NT2/D1 (cell line): ENCODE measurements at places on chromosomes 6 and 20.
A peak's percentile ranks its signal among the peaks of the same experiment; 100 is the strongest.

DNA sequence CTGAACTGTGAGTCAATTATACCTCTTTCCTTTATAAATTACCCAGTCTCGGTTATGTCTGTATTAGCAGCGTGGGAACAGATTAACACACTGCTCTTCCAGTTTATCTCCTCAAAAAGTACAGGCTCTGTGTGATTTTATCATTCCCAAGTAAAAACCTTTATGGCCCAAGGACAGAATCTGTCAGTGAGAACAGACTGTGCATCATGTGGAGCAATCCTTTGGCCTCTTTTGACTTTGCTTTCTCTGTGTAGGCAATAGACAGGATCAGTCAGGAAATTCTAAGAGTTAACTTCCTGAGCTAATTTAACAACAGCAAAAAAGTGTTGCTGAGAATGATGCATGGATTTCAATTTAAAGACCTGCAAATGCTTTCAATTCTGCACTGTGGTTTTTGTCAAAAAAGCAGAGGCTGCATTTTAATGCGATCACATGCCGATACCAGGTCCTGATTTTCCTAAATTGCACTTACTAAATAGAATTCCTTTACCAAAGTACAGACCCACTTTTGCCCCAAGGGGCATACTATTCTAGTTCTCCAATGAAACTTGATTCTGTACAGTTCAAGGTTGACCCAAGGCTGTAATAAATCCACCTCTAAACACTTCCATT, 246.7 kb upstream of the MARCKS start:
- DNase-seq, result no peak

GRCh38 chr6:43572015-43572414, 3.8 kb downstream of the XPO5 start:
- DNase-seq, result no peak

DNA sequence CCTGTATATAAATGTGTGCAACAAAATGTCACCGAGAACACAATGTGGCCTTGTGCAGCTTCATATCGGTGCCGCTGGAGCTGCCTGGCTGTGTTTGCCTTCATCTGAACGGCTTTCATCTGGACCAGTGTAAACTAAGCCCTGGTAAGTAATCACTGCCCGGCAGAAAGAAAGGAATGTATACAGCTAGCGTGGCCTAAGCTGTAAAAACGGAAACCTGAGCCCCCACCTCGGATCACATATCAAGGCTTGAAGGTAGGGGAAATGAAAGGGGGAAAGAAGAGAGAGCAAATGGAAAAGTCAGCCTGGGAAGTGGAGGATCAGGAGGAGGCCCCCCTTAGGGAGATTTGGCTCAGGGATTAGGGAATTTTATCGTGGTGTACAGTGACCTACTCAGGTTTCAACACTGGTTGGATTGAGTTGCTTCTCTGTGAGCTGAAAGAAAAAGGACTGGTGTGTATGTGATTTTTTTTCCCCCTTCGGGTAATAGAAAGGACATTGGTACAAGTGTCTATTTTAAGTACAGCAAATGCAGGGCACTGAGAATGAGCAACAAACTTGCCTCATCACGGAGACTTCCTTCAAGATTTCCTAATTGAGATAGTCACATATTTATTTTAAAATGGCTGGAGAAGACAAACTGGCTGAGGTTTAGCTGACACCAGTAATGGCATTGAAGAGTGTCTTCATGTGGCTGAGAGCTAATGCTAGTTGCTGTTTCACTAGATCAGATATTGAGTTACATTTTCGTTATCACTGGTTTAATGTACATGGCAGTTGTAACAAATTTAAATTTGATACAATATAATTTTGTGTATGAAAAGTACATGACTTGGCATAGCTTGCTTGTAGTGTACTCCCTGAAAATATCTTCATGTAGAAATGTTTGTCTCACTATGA, 3.5 kb downstream of the SOBP start:
- no peak for DNase-seq

- DNase-seq, result no peak
These were observed 93.0 kb downstream of the TCP11 start for GRCh38 chr6:35048031-35048613.

- DNase-seq, result no peak
These were observed 9.8 kb upstream of the DCBLD1 start for GRCh38 chr6:117472667-117473066.

- DNase-seq, result no peak
These were observed 102.4 kb upstream of the HIVEP1 start for GRCh38 chr6:11909696-11910132.

GRCh38 chr20:59192533-59192896, 28.9 kb downstream of the ZNF831 start:
- no peak for DNase-seq

DNA sequence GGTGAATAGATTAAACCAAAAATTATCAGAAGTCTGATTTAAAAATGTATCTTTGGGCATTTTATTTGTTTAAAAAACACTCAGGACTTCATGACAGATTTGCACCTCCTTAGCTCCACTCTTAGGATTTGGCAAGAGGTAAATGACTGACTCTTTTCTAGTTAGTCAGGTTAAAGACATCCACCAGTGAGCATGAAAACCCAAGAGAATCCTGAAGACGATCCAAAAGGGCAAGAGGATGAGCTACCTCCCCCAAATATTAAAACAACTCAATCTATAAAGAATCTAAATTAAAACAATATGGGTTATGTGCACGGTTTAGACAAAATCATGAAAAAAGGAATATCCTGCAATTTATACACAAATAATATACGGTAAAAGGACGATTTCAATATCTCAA, 89.4 kb upstream of the OPRM1 start:
- no peak for DNase-seq

- peak; percentile 49 for DNase-seq
These were observed 1.8 kb downstream of the RIPOR2 start for GRCh38 chr6:24933868-24934401.

DNA sequence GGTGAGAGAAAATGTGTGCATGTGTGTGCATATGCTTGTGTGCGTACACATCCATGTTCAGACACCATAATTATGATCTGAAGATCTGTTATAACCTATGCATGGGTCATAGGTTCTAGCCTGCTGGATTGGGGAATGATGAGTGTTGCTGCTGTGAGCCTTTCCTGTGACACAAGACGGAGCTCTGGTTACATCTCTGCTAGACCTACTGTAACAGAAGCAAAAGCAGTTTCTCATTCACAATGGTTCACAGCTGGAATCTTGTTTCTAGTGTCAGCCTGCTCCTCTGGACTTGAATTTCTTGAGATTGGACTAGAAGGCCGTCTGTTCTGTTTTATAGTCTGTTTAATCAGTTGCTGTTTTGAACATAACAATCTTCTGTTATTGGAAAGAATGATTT, 40.1 kb downstream of the DEFB114 start:
- peak; percentile 15 for DNase-seq

DNA sequence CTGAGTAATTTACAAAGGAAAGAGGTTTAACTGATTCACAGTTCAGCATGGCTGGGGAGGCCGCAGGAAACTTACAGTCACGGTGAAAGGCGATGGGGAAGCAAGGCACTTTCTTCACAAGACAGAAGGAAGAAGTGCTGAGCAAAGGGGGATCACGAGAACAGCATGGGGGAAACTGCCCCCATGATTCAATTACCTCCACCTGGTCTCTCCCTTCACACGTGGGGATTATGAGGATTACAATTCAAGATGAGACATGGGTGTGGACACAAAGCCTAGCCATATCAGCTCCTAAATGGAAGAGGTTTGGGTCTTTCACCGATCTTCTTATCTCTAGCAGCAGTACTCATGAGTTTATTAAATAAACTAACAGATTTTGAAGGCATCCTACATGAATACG, 152.9 kb upstream of the RUNX2 start:
- DNase-seq, result no peak

GRCh38 chr6:50030777-50031562, 9.2 kb upstream of the DEFB110 start:
- peak; percentile 9 for DNase-seq

- no peak for DNase-seq
These were observed 42.6 kb upstream of the HDGFL1 start for GRCh38 chr6:22526736-22527135.

- DNase-seq, result no peak
These were observed 49.0 kb downstream of the SIM1 start for GRCh38 chr6:100415768-100416167.

GRCh38 chr20:21238818-21239536, 64.2 kb upstream of the XRN2 start:
- no peak for DNase-seq

DNA sequence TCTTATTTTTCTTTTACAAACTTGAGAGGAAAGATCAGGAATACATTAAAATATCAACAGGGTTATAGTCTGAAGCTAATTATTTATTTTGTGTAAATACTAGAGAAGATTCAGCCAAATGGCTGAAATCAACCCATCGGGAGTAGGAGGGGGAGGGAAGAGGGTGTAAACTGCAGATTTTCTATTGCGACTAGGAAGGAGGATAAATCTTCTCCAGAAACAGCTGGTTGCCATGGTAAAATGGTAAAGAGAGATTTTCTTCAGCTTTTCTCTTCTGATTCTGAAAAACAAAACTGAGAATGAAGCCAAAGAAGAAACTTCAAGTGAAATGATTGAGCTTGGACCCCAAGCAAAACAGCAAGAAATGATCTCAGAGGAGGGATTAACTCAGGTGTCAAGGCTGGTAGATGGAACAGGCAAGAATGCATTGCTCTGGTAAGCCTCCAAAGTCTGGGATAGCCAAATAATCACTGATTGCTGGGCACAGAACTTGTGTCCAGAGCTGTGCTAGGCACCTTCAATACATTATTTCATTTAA, 193.5 kb upstream of the SPTLC3 start:
- no peak for DNase-seq

- DNase-seq, result no peak
These were observed 79.3 kb upstream of the NAA20 start for GRCh38 chr20:19937651-19938420.

DNA sequence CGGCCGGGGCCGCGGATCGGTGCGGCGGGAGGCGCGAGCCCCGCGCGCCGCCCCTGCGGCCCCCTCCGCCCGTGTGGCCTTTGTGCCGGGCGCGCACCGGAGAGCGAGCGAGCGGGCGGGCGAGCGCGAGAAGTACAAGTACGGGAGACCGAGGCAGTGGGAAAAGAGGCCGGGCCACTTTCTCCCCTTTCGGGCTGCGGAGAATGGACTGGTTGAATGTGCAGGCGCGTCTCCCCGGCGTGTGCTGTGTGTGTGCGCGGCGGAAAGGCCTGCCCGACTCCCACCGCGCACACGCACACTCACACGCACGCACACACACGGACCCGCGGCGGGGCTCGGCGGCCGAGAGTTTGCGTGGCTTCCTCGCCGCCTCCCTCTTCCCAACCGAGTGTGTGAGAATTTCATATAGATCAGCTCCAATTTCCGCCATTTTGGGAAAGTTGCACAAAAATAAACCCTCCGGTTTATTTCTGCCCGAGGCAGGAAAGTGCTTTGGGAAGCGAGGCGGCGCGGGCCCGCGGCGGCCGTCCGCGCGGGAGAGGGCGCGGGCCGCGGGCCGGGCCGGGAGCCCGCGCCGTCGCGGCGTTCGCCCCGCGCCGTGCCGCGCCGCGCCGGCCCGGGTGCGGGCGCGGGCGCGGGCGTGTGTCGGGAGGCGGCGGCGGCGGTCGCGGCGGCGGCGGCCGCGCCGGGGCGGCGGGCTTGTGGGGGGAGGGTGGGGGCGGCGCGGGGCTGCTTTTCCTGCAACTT, 1.1 kb downstream of the L3MBTL3 start:
- DNase-seq, result no peak

DNA sequence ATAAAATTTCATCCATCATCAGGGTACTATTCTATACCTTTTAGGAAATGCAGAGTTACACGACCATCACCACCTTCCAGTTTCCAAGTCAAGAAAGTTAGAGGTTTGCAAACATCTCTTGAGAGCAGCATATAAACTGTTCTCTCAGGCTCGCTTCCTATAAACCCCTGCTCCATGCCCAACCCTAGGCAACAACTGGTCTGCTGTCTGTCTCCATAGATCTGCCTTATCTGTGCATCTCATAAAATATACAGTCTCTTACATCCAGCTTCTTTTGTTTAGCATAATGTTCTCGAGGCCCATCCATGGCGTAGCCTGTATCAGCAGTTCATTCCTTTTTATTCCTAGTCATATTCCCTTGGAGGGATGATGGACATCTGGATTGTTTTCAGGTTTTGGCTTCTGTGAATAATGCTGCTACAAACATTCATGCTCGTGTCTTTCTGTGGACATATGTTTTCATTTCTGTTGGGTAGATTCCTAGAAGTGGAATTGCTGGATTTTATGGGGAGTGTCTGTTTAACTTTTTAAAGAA, 6.1 kb downstream of the PTPRT start:
- DNase-seq, result no peak

GRCh38 chr6:166955121-166955864, 1.1 kb downstream of the RNASET2 start:
- no peak for DNase-seq

DNA sequence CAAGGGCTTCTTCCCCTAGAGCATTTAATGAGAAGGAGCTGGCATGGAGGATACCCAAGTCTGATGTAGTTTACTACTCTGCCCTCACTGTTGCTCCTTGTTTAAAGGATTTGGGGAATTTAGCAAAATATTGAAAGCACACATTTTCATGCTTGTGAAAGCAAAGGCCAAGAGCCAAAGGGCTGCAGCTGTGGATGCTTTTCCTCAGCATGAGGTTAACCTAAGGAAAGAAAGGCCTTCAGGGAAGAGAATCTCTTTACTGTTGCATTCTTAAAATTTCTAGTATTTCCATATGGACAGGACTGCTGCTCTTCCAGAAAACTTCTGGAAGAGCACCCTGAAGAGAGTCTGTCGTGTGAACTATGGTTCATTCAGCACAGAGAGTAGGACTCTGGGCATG, 45.9 kb upstream of the SASH1 start:
- DNase-seq, result no peak

DNA sequence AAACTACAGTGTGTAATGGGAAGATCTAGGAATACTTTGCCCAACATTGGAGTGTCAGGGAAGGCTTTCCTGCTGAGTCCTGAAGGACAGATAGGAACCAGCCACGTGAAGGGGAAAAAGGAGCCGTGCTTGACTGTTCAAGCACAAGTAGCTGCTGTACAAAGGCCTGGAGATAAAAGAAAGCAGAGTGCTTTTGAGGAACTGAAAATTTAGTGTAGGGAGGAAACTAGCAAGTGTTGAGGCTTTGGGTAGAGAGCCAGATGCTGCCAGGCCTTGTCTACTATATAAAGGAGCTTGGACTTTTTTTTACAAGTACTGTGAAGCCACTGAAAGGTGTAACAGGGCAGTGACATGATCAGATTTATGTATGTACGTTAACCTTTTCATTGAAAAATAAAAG, 39.0 kb downstream of the DSE start:
- no peak for DNase-seq

DNA sequence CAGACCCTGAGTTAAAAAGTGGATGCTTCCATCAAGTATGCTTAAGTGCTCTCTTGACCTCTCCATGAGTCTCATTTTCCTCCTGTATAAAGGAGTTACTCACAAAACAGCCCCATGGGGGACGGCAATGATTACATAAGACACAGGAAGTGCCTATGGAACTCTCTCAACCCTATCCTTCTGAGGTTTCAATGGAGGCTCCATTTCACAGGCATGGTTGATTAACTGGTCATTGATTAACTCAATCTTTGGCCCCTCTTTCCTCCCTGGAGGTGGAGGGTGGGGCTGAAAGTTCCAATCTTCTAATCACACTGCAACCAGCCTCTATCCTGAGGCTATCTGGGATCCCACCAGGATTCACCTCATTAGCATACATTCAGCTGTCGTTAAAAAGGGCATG, 29.3 kb downstream of the CST8 start:
- no peak for DNase-seq
